RPMI7951 (cell line): ENCODE measurements at places on chromosomes 16 and 17.
A peak's percentile ranks its signal among the peaks of the same experiment; 100 is the strongest.

GRCh38 chr16:28212532-28212873 is 738 bp upstream of the XPO6 start:
- peak; percentile 66 for DNase-seq

DNA sequence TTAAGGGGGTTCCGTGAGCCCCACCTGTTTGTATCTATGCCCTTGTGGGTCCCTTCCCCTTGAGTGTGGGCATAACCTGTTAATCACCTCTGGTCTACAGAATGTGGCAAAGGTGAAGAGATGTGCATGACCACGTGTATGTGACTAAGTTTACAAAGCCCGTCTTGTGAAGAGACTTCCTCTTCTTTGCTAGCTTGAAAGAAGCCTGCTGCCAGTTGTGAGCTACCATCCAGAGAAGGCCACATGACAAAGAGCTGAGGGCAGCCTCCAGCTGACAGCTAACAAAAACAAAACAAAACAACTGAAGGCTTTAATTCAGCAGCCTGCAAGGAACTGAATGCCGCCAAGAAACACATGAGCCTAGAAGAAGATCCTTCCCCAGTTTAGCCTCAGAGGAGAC is 112.0 kb downstream of the AXIN2 start:
- DNase-seq: no peak

GRCh38 chr17:44279666-44280391 is 11.9 kb upstream of the SLC4A1 start:
- peak; percentile 92 for DNase-seq

DNA sequence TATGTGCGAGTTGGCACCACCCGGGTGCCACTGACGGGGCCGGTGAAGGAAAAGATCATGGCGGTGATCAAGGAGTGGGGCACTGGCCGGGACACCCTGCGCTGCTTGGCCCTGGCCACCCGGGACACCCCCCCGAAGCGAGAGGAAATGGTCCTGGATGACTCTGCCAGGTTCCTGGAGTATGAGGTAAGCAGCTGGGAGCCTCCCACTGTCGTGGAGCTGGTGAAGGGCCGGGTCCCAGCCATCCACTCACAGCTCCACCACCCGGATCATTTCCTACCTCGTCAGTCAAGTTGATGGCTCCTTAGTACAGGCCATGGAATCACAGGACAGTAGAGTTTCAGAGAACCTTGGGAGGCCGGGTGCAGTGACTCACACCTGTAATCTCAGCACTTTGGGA is 20.0 kb downstream of the ATP2A1 start:
- no peak for DNase-seq

DNA sequence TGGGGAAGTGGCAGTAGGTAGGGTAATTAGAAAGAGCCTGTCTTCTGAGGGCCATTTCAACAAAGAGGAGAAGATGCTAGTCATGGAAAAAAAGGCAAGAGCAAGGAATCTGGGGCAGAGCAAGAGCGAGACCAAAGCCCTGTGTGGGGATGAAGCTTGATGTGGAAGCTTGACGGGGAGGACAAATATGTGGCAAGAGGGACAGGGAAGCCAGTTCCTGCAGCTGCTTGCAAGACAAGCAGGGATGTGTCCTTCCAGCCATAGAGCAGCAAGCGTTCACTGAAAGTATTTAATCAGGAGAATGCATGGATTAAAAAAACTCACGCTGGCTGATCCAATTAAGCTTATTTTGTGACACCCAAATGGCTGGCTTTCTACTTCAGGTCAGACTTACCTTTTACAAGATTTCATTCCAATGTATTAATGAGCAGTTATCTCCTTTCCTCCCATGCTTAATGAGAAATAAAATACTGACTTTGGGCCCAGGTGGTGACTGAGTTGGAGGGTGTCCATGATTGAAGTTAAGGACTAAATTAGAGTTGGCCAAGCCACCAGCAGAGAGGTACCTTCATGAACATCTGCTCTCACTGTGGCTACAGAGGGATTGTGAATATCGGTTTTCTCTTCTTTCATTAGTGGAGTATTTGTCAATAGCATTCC is 76.8 kb downstream of the ABCA8 start:
- DNase-seq: no peak

- DNase-seq: no peak
Measured at GRCh38 chr16:84574191-84574590, 43.7 kb downstream of the COTL1 start.

GRCh38 chr17:7098802-7099459 is 15.7 kb downstream of the ASGR2 start:
- no peak for DNase-seq

GRCh38 chr16:81752225-81752875 is 26.7 kb upstream of the PLCG2 start:
- peak; percentile 40 for DNase-seq

DNA sequence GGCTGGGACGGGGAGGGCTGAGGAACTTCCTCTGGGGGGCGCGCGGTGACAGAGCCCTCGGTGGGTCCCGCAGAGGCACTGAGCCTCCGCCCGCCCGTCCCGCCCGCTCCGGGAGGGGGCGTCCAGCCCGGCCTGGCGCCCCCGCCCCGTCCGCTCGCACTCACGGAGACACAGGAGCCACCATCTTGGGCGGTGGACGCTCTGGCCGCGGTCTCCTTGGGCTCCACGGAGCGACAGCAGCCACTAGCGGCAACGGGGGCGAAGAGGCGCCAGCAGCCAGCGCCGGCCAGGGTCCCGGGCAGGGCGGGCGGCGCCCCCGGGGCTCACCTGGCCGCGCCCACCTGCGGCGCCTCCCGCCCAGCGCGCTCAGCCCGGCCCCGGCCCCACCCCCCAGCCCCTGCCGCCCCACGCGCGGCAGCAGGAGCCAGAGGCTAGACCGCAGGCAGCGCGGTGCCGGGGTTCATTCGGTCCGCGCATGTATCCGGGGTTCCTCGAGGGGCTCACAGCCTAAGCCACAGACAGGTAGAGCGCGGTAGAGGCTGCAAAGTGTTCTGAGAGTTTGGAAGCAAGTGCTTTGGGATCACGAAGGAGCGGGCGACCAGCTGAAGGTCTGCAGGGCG is at the start of gene C17orf113:
TSS of gene C17orf113 (minus strand) at position 209 of the 620 bp plus-strand sequence. CDS start 7,225 bp downstream, outside the sequence.
- peak; percentile 35 for DNase-seq

DNA sequence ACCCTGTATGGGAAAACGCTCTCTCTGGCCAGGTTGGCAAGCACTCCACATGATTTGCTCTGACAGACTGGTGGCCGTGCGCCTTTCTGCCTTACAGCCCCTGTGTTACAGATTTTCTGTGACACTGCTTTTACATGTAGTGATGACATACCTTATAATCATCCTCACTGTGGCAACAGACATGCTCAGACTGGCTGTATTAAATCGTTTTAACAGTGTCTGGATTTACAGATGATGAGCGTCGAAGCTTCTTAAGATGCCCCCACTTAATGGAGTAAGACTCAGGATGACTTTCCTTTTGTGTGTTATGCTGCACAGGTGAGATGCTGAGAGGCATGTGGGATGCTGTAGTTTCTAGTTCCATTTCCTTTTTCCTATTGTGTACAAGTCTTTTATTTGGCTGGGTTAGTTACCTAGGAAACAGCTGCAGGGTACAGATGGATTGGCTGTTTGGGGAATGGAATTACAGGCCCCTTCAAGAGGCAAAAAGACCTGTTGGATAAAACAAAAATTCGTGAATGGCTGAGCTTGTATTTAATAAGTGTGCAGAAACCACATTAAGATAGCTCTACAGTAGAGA is 20.9 kb upstream of the VWA3A start:
- DNase-seq: no peak

DNA sequence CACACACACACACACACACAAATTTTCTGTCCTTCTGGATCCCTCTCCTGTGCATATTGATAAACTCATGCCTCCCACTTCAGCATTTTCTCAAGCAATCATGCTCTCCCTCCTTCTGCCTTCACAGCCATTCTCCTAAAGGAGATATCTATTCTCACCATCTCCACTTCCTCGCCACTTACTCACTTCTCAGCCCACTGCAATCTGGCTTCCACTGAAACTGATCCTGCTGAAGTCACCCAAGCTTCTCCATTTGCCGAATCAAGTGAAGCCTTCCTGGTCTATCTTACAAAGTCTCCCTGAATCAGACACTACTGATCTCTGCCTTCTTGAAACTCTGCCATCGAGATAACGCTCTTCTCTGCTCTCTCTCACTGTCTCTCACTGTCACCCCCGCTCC is 54.0 kb upstream of the GNAO1 start:
- peak; percentile 29 for DNase-seq

GRCh38 chr17:31584438-31585279 is 193.2 kb downstream of the RAB11FIP4 start:
- no peak for DNase-seq

- DNase-seq: no peak
Measured at GRCh38 chr17:50586421-50587247, 26.1 kb downstream of the CACNA1G start.

DNA sequence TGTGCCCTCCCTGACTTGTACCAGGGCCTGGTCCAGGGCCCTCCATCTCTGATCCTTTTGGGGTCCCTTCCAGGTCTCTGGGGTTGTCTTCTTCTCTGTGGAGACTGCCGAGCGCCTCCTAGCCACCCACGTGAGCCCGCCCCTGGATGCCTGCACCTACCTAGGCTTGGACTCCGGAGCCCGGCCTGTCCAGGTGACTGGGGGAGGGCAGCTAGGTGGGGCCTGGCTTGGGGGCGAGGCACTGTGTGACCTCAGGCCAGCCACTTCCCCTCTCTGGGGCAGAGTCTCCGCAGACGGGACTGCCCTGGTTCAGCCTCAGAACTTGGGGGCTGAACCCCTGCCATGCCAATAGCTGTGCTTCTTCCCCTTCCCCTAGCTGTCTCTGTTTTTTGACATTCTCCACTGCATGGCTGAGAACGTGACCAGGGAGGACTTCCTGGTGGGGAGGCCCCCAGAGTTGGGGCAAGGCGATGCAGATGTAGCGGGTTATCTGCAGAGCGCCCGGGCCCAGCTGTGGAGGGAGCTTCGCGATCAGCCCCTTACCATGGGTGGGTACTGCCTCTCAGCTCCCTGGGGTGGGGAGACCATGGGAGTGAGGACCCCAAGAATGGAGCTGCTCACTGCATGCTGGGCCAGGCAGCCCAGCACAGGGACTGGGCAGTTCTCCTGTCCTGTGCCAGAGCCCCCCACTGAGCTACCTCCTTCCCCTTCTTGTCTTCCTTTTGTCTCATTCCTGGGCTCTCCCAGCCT is 14.6 kb downstream of the FCSK start:
- DNase-seq: no peak

DNA sequence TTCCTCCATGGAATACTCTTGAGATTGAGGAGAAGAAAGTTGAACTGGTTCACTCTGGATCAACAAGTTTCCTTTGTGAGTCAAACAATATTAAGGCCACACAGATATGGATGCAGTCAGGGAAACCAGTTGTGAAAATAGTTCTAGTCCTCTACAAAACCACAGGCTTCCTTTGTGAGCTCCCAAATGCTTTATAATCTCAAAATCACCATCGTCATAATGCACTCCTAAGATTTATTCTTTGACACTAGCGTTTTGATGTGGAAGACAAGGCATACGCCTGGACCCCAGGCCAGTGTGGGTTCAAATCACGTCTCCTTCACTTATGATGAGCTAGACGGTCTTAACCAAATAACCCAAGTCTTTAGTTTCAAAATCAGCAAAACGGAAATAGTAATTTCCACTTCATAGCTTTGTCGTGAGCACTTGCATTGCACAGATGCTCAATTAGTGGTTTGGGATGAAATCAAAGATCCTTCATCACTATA is 142.6 kb downstream of the STX8 start:
- DNase-seq: no peak

GRCh38 chr17:7561028-7561575 is 617 bp upstream of the SENP3 start:
- DNase-seq: peak; percentile 74

DNA sequence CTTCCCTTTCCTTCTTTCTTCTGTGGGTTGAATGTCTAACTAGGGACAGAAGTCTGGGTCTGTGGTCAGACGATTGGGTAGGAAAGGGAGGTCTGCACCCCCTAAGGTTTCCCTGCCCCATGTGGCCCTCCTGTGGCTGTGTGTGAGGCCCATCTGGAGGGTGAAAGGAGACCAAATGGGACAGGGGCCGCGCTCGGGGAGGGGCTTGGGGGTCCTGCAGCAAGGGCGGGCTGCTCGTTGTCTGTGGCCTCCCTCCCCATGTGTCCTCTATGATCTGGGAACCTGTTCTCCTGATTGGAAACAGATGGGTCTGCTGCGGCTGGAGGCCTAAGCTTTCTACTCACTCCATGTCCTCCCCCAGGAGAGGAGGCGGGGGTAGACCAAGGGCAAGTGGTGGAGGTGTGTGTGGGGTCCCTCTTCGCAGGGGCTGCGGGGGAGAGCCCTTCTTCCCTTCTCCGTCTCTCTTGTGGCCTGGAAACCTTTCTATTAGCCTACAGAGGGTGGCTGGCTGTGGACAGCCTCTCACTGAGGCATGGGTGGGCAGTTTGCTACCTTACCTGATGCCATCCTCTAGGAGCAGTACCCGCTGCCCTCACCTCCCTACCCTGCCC is 18.6 kb downstream of the IGFBP4 start:
- no peak for DNase-seq

DNA sequence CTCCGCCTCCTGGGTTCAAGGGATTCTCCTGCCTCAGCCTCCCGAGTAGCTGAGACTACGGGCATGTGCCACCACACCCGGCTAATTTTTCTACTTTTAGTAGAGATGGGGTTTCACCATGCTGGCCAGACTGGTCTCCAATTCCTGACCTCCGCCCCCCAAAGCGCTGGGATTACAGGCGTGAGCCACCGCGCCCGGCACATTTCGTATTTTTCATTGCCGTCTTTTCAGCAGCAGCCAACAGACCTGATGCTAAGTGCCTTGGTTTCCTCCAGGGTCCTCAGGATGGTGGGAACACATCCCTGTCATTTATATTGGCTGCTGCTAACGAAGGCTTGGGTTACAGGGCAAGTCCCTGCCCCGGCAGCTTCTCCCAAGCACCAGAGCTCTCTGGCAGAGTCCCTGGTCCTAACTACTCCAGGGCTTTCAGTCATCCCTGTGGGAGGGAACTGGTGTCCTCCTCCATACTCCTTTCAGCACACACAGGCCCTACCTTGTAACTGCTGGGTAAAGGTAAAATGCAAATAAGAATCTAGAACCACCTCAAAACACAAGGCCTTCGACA is 1.5 kb upstream of the RNF157 start:
- DNase-seq: no peak

GRCh38 chr16:6841392-6841791 is 491.3 kb upstream of the RBFOX1 start:
- no peak for DNase-seq

DNA sequence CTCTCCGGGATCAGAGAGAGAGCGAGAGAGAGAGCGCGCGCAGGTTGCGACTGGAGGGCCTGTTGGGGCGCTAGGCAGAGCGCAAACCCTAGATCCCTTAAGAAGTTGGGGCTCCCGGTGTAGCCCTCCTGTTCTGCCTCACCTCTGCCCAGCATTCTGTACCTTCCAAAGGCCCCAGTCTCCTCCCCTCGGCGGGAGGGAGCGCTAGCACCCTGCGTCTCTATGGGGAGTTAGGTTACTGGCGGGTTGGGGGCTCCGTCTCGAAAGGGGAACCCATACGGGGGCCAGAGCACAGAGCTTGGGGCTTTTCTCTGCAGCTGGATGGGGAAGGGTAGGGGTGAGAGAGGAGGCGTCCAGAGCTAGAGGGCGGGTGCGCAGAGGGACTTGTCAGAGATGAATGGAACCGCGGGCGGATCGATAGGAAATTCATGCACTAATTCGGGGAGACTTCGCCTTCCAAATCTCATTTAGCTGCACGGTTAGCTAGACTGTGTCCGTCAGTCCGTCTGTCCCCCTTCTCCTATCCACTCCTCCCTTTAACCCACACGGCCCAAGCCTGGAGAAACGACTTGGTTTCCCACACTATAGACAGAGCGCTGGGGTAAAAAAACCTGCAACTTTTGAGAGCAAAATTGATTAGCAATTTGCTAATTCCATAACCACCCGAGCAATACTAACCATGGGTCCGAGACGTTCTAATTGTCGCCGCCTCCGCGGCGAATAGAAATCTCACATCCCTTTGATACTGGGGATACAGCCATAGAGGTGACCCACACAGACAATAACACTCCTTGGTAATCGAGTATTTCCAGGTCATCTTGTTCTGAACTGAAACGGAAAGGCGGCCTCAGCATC is 693 bp upstream of the HOXB4 start:
- no peak for DNase-seq
